Stimulated activated CD4-positive, alpha-beta T cell treated with anti-CD3 and anti-CD28 coated beads, Interleukin-2, amount 100 ng/mL, for 4 hours (primary cell): ENCODE measurements at places on chromosomes 5 and 9.

GRCh38 chr5:127320032-127320965 is 29.7 kb downstream of the MEGF10 start:
- no peak for DNase-seq

GRCh38 chr5:1105350-1106265 is 6.3 kb downstream of the SLC12A7 start:
- peak; percentile 24 for DNase-seq

GRCh38 chr9:35415402-35416097 is 74.4 kb upstream of the RUSC2 start:
- DNase-seq = no peak

GRCh38 chr9:33137781-33138264 is 29.3 kb downstream of the B4GALT1 start:
- DNase-seq = no peak

GRCh38 chr9:7778851-7779600 is 20.6 kb downstream of the DMAC1 start:
- no peak for DNase-seq

DNA sequence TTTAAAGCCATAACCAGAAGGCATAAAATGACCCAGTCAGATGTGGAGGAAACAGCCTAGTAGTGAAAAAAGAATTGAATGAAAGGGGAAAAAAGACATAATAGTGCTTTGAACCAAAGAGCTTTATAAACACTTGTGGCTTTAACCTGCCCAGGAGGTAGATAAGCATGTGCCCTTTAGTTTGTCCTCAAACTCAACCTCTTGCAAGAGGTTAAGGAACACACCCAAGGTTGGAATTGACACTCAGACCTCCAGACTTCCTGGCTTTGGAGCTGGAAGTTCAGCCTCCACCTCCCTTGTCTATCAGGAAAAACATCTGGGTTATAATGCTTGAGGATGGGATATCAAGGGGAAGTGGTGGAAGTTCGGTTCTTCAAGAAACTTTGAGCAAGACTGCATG is 16.3 kb downstream of the NDUFA8 start:
- DNase-seq = no peak

DNA sequence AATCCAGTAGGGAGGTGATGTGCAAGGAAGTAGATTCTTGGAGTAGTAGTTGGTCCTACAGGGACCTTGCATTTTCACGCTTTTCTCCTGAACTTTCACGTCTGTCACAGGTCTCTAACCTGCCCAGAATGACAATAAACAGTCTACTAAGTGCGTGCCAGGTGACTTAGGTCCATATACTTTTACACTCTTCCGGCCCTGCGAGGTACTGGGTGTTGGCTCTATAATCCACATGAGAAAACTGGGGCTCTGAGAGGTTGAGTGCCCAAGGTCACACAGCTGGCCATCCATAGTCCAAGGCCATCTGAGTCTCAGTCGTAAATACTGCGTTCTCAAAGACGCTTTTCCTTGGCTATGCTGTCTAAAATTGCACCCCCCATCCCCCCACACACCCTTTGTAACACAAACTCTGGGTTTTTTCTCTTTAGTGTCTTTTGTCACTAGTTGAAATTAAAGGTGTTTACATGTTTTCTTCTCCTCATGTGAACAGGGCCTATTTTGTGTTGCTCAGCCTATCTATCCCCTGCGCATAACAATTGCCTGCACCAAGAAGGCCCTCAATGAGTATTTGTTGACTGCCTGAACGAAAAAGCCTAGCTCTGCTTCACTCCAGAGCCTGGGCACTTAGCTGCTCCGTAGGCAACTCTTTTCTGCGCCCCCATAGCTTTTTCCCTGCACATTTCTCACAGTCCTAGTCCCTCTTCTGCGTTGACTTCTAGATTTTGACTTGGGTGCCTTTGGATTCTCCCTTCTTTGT is 943 bp downstream of the SFXN1 start:
- no peak for DNase-seq

DNA sequence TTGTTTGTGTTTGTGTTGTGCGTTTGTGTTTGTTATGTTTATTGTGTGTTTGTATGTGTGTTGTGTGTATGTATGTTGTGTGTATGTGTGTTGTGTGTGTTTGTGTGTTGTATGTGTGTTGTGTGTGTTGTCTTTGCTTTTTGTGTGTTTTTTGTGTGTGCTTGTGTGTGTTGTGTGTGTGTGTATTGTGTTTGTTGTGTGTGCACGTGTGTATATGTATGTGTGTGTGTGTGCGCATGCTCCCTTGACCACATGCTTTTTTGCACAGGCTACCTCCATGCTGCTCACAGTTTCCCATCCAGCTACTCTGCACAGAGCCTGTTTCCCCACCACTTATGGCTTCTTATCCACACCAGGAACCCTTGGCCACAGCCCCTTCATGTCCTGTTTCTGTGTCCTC is 720.0 kb upstream of the ADAMTS16 start:
- DNase-seq = no peak

- peak; percentile 90 for DNase-seq
Measured at GRCh38 chr5:157172403-157172802, 6.3 kb upstream of the GARIN3 start.

DNA sequence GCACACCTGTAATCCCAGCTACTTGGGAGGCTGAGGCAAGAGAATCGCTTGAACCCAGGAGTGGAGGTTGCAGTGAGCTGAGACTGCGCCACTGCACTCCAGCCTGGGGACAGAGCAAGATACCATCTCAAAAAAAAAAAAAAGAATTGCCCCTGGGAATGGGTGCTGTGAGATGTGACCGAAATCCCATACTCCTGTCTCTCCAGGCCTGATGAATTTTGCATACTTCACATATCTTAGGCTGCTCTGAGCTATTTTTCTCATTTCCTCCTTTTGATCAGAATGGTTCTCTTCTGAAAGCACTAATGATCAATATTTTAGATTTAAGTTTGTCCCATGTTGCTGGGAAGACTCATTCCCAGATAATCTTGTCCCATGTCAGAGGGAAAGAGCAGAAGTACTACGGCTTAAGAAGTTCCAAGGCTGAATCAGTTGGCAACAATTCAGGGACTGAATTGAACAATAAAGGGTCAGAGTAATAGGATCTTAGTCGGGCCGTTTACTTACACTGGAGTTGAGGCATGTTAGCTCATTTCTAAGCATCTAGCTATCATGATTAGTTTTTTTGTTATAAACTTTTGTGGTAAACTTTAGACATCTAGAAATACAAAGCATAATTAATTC is 44.2 kb upstream of the TENT2 start:
- no peak for DNase-seq

DNA sequence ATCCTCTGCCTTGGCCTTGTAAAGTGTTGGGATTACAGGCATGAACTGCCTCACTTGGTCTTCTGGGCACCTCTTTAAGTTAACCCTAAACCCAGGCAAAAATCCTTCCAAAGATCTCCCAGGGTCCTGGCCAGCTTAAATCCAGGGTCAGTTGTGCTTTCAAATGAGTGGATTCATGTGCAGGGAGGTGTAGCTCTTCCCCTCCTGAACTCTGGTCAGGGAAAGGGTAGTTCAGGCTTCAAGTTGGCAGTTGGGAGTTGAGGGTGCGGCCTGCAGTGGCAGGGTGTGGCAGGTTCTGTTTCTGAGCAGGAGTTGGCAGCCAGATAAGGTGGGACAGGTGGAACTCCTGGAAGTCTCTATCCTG is 3.6 kb downstream of the HNRNPAB start:
- DNase-seq = no peak

GRCh38 chr5:14700478-14701436 is 36.2 kb downstream of the OTULIN start:
- DNase-seq = no peak

GRCh38 chr5:167916706-167917105 is 374.7 kb upstream of the WWC1 start:
- no peak for DNase-seq

GRCh38 chr5:32589942-32590869 is 4.8 kb downstream of the SUB1 start:
- peak; percentile 26 for DNase-seq

DNA sequence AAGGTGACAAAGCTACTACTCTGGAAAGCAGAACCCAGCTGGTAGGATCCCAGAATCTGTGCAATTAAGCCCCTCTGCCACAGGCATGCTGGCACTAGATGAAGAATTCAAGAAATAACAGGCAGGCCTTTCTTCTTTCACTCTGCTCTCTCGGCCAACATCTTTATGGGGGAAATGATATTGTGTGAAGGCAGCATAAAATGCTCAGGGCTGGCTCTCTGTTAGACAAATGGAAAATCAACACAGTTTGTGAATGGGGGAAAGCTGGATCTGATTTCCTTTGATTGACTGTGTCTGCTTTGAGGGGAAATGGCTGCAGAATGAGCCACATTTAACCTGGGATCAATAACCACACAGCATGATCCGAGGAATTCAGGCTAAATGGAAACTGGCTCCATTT is 29.1 kb upstream of the AKNA start:
- DNase-seq = no peak

DNA sequence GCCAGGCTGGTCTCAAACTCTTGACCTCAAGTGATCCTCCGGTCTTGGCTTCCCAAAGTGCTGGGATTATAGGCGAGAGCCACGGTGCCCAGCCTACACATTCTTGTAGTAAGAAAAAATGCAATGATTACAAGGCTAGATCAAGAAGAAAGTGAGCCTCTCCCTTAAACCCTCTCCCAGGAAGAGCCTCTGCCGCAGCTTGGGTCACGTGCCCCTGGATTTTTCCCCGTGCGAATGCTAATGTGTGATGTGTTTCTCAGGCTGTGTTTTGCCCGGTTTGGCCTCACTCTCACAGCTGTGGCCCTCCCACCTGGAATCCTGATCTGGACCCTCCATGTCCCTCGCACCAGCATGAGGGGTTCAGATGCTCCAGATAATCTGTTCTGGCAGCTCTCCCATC is 6.9 kb downstream of the PLPP7 start:
- no peak for DNase-seq

- no peak for DNase-seq
Measured at GRCh38 chr5:128763321-128763720, 202.0 kb upstream of the SLC27A6 start.

DNA sequence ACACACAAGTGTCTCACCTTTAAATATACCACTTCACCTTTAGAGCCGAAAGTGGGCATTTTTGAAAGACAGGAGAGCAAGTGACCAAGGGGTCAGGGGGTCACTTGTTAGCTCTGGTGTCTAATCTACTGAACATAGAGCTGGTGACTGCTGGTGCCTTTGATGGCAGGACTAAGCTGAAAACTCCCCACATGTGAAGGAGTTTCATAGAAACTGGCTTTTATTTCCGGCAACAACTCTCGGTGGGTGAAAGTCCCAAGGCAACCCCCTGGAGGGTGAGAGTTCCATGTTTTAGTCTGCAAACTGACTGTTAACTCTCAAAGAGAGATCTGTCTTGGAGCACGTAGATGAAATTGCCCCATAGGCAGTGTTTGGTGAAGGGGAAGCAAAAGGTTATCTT is 466.9 kb downstream of the DMRTA1 start:
- DNase-seq = no peak

DNA sequence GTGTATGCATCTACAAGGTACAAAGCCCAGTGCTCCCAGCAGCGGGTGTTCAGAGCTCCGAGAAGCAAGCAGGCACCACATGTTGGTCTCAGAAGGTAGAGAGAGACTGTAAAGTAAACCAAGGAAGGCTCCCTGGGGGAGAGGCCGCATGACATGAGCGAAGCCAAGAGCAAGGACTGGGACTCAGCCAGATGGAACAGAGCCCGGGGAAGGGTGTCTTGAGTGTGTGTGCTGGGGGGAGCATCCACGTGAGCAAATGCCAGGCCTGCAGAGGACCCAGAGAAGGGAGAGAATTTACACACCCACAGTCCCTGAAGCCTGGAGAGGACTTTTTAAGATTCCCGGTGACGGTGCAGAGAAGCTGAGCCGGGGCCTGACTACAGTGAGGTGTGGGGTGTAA is 15.2 kb upstream of the KCNIP1 start:
- no peak for DNase-seq
